ENCODE measurements at places on chromosomes 1 and 21.
A peak's percentile ranks its signal among the peaks of the same experiment; 100 is the strongest.

- no peak for DNase-seq
- H3K4me3 ChIP-seq = no peak overlapping the region
- H3K4me1 ChIP-seq = no peaks in the 10 kb centered on the region
- H3K36me3 ChIP-seq = no peaks in the 10 kb centered on the region
- no peaks in the 10 kb centered on the region for H3K27me3 ChIP-seq
Measured at GRCh38 chr1:14136881-14137280, 436.9 kb downstream of the PRDM2 start.

- peak overlapping the region; percentile 97 for H3K27ac ChIP-seq
- H3K36me3 ChIP-seq = peaks cover 67% of the 10 kb centered on the region
- no peak overlapping the region for H3K4me3 ChIP-seq
- H3K27me3 ChIP-seq = no peaks in the 10 kb centered on the region
Measured at GRCh38 chr1:37481289-37482003, 7.1 kb downstream of the ZC3H12A start.

DNA sequence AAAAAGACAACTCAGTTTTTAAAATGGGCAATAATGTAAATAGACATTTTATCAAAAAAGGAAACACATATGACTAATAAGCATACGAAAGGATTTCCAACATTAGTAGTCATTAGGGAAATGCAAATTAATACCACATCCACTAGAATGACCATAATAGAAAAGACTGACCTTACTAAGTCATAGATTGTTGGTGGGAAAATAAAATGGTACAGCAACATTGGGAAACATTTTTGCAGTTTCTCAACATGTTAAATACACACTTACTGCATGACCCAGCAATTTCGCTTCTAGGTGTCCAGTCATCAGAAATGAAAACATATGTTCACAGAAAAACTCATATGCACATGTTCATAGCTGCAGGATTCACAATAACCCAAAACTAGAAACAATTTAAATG lies 29.9 kb upstream of the SLC44A3 start:
- no peaks in the 10 kb centered on the region for H3K4me1 ChIP-seq
- H3K36me3 ChIP-seq = no peaks in the 10 kb centered on the region
- H3K27me3 ChIP-seq = peaks cover 5% of the 10 kb centered on the region
- DNase-seq = no peak

- no peak overlapping the region for H3K4me3 ChIP-seq
- H3K27ac ChIP-seq = no peak overlapping the region
- no peaks in the 10 kb centered on the region for H3K27me3 ChIP-seq
Measured at GRCh38 chr1:240109130-240109529, 17.4 kb downstream of the FMN2 start.

DNA sequence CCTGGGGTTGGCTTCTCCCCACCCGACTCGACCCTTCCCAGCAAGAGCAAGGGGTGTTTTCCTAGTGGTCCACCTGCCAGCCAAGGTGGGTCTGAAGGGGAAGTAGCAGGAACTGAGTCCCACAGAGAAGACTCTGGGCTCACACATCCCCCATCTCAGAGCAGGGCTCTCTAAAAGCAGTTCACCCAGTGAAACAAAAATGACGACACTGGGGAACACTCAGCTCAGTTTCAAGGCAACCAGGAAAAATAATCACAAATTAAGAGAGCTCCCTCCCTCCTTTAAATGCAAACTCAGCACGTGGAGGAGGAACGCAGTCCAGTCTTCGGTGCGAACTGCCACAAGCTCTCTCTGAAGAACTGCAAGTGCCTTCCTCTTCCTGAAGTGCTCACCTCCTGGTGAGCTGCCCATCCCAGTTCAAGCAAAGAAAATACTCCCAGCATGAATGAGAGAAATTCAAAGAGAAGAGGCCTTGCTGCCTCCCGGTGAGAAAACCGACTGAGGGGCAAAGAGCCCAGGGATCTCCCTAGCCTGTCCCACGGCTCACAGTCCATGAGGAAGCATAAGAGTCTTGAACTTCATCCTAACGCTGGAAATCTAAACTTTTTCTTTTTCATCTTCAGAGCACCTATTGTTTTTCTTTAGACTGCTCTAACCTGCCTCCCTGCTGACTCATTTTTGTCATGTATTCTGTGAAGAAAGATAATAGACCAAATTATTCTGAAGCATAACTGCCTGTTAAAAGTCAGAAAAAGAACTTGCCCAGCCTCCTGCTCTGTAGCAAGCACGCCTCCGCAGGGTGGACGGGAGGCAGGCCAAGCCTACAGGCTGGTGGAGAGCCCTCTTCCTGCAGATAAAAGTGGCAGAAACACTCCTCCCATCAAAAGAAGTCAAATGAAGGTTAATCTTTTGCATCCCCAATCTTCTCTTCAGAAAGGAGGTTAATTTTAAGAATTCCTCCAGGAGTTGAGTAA lies 281.4 kb downstream of the HHIPL2 start:
- no peak overlapping the region for H3K4me3 ChIP-seq
- DNase-seq = no peak
- no peaks in the 10 kb centered on the region for H3K27me3 ChIP-seq

GRCh38 chr1:171807556-171807955 lies 26.1 kb downstream of the METTL13 start:
- no peak overlapping the region for H3K27ac ChIP-seq
- H3K4me1 ChIP-seq = no peaks in the 10 kb centered on the region
- no peaks in the 10 kb centered on the region for H3K27me3 ChIP-seq

DNA sequence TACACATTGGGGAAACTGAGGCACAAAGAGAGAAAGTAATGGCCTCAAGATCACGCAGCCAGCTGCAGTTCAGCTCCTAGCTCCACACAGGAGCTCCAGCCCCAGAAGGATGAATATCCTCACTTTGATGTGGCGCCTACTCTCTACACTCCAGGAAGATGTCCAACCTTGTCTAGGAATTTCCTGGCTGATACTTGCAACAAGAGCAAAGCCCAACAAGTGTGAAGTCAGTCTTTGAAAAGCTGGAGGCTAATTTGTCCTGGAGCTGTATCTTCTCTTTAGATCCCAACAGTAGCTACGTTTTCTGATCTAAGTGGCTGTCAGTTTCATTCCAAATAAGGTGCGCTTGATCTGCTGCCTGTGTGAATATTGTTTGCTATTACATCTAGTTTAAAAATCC lies 344.9 kb downstream of the PTPRU start:
- DNase-seq = no peak
- no peaks in the 10 kb centered on the region for H3K4me1 ChIP-seq
- no peak overlapping the region for H3K4me3 ChIP-seq

- H3K4me1 ChIP-seq = peaks cover 21% of the 10 kb centered on the region
- no peaks in the 10 kb centered on the region for H3K27me3 ChIP-seq
- peak within 1 kb of the TSS; percentile 95 for H3K4me3 ChIP-seq
- H3K27ac ChIP-seq = peak within 1 kb of the TSS; percentile 75
- H3K36me3 ChIP-seq = peaks cover 21% of the 10 kb centered on the region
- DNase-seq = peak; percentile 73
Measured at GRCh38 chr1:44213222-44214112, at the start of gene DMAP1. Gene DMAP1 (plus strand): TSS chr1:44213471. CDS start chr1:44213754, 283 bp downstream.

- H3K36me3 ChIP-seq = peaks cover 66% of the 10 kb centered on the region
- H3K4me3 ChIP-seq = no peak overlapping the region
- no peaks in the 10 kb centered on the region for H3K27me3 ChIP-seq
- H3K27ac ChIP-seq = no peak overlapping the region
- DNase-seq = peak; percentile 39
- no peaks in the 10 kb centered on the region for H3K4me1 ChIP-seq
Measured at GRCh38 chr1:28208818-28209441, 23.9 kb downstream of the DNAJC8 start.
